ENCODE measurements at places on chromosomes 16 and 17.

DNA sequence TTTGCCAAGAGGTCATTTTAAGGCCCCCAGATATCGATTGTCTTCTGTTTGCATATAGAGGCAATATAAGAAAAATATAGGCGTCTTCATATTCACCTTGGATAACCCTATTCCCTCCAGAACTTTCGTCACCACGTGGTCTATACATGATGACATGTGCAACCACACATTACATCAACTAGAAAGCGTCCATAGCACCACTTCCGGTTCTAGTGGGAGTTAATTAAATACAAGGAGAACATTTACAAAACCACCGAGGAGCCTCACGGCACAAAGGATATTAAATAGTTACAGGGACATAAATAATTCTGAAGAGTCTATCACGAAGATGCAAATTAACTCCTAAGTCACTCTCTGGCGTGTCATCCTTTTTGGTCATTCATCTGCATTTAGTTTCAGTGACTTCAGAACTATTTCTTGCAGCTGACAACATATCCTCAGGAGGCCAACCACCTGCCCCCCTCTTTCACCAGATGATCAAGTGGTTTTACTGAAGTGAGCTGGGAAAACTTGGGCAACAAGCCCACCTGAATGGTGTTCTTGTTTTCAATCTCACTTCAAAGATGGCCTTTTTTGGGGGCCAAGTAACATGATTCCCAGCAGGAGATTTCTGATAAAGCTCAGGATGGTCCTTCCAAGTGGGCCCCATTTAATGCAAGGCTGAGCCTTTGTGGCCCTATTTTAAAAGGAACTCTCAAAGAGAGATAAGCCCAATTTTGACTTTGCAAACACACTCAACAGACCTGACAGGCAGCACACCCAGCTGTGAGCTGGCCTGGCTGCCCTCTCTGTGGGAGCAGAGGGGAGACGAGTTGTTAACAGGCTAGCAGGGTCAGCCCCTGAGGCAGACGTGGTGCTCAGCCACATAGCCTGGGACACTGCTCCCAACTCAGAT lies 15.3 kb downstream of the CMTM3 start:
- DNase-seq: no peak

DNA sequence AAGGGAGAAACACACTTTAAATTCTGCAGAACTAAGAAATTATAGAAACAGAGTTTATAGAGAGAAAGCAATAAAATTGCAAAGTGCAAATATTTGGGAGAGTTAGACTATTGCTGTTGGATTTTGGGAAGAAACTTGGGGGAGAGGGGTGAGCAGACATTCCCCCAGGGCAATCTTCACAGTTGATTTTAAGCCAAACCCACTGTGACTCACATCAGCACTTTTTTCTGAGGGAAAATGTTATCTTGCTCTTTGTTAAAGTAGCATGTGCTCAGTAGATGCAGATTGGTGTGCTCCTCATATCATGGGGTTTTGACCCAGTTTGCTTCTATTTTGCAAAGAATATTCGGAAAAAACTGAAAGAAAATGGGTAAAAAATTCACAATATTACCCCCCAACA lies 367.6 kb downstream of the CDH11 start:
- no peak for DNase-seq

DNA sequence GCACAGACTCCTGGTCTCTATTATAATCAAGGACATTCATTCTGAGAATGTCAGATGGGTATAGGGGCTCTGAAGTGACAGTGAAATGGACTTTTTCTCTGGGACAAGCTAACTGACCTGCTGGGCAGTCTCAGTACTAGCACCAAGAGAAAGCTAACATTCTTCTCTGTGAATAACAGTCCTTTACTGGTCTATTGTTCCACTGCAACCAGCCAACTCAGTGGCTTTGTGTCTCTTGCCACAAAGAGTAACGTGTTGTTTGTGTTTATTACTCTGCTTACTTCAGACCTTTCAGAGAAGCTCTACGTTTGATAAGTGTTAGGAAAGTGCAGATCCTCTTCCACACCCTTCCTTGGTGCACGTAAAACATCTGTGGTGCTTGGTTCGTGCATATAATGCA lies 61.5 kb upstream of the BCAR1 start:
- no peak for DNase-seq

DNA sequence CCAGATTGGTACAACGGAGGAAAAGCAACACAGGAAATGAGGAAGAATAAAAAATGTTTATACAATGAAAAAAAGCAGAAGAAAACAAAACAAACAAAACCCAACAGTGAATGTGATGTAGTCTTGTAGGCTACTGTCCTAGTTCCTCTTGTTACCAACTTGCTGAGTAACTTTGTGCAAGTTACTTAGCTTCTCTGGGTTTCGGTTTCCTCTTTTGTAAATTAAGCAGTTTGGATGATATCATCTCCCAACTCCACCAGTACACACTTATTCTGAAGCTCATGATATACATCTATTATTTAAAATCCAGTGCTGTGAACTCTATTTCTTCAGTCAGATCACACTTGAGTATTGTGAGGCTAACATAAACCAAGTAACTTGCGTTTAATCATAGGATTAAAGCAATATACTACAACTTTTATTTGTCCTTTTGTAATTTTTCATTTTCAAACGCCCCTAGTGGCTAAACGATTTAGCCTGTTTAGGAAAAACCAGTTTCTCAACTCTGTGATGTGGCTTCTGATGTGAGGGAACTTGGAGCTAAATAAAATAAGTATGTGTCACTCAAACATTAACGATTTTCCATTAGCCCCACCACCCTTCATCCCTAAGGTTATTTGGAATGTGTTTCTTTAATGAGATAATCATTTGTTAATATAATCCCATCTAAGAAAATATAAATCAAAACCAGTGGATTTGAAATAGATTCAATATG lies 1.4 kb upstream of the UNK start:
- peak; percentile 83 for DNase-seq

- DNase-seq: peak; percentile 21
These were observed 6.5 kb upstream of the MTMR4 start for GRCh38 chr17:58520843-58521430.

GRCh38 chr17:40343219-40344119 lies 21.1 kb downstream of the GJD3 start:
- no peak for DNase-seq

GRCh38 chr17:78038748-78039288 lies 80.3 kb downstream of the TNRC6C start:
- no peak for DNase-seq

DNA sequence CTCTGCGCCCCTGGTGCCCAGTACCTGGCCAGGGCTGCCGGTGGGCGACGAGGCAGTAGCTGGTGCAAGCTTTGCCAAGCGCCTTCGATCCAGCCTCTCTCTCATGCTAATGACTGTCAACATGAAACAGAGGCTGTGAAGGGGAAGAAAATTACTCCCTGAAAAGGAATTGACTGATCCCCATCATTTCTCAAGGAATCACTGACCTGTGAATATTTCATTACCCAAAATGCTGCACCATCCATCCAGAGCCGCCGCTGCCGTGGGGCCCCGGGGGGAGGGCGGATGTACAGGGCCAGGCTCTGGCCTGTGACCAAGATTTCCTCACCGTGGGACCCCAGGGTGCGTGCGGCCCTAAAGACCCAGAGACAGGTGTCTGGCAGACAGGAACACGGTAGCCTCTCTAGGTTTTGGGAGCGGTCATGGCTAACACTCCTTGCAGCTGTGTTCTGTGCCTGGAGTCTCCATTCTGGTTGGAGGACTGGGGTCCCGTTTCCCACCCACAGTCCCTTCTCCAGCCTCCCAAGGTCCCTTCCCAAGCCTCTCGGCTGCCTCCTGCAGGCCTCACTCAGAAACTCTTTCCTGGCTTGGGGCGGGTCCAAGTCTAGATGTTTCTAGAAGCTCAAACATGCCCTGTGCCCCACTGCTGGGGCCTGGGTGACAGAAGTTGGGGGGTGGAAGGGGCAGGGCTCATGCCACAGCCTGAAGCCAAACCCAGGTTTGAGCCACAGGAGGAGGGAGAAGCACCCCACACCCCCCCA lies 73.3 kb downstream of the ENGASE start:
- no peak for DNase-seq

DNA sequence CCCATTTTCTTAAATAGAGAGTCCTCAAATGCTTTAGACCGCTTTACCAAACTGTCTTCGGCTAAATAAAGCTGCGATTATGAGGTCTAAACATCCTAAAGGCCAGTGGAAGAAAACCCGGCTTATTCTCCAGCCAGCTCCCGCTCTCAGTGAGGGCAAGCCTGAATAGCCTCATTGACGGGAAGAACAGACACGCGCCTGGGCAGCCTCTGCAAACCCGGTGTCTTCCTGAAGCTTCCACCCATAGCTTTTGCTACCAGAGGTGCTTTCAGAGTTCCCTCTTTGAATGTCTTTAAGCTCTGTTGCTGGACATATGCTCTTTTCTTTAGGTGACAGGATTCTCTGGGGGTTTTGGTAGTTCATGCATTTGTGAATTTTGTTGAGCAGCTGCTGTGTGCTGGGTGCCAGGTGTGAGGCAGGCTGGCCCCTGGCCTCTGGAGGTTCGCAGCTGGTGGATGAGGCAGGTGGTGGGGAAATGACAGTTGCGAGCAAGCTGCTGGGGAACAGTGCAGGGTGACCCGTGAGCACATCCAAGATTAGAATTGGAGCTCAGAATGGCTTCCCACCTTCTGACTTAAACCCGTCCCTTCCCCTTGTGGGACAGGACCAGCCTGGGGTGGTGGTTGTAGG lies 44.7 kb downstream of the CRISPLD2 start:
- no peak for DNase-seq

- no peak for DNase-seq
These were observed 33.4 kb downstream of the ARHGAP23 start for GRCh38 chr17:38461683-38462082.

DNA sequence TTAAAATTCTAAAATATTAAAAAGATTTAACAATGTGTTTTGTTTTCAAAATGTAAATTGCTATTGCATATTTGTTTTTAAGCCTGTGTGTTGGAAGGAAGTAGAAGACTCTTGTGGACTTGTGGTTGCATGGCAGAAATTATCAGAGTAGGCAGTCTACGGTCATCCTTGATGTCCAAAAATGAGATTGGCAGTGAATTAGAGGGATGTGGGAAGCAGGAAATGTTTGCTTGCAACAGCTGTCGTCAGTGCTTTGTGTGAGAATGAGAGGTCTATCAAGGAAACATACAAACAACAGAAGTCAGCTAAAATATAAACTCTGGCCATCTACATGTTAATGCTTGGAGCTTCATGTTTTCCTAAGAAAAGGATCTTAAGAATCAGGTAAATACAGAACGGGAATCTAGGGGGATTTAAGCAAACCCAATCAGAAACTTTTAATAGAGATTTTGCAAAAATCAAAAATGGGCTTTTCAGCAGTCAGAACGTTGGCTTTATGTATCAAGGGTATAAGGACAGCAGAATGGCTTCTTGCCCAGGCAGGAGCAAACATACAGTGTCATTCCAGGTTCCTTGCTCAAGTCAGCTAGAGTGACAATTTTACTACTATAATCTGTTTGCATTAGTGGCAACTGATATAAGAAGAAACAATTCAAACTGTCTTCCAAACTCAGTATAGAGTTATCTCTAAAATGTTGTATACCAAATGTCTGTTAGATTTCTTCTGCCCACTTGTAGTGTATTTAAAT lies 196.7 kb downstream of the CYB561 start:
- DNase-seq: no peak

- no peak for DNase-seq
These were observed 35.3 kb upstream of the PEMT start for GRCh38 chr17:17626840-17627239.

DNA sequence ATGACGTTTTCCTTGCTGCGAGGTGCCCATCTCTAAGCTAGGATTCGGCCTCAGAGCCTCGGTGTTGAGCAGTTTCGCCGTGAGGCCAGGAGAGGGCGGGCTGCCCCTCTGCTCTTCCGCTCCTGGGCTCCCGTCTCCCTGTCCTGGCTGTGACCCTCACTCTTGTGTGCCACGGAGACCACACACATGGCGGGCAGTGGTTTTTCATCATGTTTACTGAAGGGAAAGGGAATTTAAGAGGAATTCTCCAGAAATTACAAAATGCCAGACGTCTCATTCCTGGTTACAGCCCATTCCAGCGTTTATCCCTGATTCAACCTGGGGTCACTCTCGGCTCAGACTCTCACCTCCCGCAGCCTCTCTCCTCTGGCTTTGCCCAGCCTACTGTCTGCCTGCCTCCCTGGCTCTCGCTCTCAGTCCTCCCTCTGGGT lies 96.8 kb upstream of the ELAC2 start:
- no peak for DNase-seq

- DNase-seq: no peak
These were observed 2.4 kb upstream of the MED13 start for GRCh38 chr17:62067165-62068145.

- no peak for DNase-seq
These were observed 32.0 kb downstream of the KDM8 start for GRCh38 chr16:27235055-27235937.

DNA sequence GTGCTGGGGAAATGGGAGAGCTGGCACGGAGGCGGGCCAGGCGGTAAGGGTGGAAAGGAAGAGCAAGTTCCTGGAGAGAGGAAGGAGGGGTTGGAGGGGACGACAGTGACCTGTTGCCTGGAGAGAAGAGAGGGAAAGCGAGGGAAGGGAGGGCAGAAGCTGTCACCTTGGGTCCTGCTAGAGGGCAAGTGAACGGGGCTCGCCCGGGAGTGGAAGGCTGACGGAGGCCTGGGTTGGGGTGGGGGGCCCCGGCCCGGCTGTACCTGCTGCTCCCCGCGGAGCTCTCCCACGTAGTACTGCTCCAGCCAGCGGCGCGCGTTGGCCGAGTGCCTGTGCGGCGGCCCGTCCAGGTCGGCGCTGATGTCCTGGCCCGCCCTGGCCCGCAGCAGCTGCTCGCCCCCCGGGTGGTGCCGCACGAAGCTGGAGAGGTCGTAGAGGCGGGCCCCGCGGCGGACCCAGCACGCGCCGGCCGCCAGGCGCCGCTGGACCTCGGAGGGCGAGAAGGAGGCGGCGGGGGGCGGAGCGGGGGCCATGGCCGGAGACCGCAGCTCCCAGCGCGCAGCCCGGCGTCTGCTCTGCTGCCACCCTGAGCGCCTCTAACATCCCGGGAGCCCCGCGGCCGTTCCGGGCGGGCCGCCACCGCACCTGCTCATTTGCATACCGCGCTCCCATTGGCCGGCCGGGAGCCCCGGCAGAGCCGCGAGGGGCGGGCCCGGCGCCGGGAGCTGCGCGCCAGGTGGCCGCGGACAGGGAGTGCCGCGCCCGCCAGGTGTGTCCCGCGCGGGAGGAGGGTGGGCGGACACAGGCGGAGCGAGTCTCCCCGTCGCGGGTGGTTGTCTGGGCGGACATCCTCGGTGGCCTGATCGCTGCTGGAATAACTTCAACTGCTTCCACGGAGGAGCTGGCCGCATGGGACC lies at the start of gene FA2H:
Gene FA2H (minus strand): TSS at position 598 of the 917 bp plus-strand sequence. CDS start 65 bp downstream, at position 533.
- DNase-seq: no peak

- no peak for DNase-seq
These were observed 507 bp downstream of the DYNLRB2 start for GRCh38 chr16:80541306-80541694.

GRCh38 chr16:66081775-66082366 lies 284.6 kb upstream of the CDH5 start:
- DNase-seq: no peak
